ENCODE measurements at places on chromosomes 2 and 18.

DNA sequence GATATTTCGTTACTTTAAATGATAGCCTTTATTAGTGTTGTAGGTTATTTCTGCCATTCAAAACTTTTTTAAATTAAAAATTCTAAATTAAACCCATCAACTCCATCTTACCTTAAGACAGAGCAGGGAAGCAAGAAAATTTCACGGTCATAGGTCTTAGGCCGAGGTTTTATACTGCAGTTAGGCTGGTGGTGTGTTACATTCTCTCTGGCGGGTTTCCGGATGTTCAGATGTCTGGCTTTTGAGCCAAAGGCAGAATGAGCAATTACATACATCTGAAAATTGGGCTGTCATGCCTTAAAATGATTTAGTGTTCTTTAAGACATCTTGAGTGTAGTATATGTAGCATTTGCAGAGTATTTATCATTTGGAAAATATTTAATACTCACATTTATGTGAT lies 27.9 kb downstream of the GLS start:
- DNase-seq: no peak

DNA sequence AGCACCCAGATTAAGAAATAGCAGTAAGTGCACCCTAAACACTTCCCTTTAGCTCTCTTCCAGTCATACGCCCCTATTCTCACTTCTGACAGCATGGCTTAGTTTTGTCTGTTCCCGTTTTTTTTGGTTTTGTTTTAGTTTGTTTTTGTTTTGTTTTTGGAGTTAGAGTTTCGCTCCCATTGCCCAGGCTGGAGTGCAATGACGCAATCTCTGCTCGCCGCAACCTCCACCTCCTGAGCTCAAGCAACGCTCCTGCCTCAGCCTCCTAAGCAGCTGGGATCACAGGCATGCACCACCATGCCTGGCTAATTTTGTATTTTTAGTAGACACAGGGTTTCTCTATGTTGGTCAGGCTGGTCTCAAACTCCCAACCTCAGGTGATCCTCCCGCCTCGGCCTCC lies 2067.7 kb downstream of the SUCLG1 start:
- DNase-seq: no peak

GRCh38 chr2:10267036-10267435 lies 35.7 kb upstream of the HPCAL1 start:
- DNase-seq: no peak

DNA sequence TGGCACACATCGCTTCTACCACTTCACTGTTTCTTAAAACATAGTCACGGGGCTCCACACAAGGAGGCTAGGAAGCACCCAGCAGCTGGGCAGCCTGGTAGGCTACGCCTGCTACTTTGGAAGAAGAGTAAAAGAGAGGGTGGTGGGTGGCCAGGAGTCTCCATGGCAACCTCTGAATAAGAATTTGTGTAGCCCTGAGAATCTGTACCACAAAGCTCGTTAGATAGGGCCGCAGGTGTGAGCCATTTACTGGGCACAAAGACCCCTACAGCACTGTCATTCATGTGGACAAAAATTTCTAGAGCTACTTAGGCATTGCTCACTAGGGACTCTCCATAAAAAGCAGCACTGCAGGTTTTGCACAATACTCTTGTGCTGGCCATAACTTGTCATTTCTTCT lies 166.4 kb upstream of the MSH6 start:
- no peak for DNase-seq

GRCh38 chr2:38154395-38154794 lies 78.4 kb upstream of the CYP1B1 start:
- DNase-seq: no peak

- DNase-seq: no peak
Measured at GRCh38 chr2:85501248-85501647, 37.7 kb upstream of the MAT2A start.

- DNase-seq: no peak
Measured at GRCh38 chr2:100589527-100589926, 26.7 kb downstream of the PDCL3 start.

Measured in GOT3 (cell line).